Fibroblast of upper back skin (primary cell): ENCODE measurements at places on chromosomes 7 and 10.

GRCh38 chr10:1847361-1847760 lies 110.0 kb upstream of the ADARB2 start:
- DNase-seq: no peak

DNA sequence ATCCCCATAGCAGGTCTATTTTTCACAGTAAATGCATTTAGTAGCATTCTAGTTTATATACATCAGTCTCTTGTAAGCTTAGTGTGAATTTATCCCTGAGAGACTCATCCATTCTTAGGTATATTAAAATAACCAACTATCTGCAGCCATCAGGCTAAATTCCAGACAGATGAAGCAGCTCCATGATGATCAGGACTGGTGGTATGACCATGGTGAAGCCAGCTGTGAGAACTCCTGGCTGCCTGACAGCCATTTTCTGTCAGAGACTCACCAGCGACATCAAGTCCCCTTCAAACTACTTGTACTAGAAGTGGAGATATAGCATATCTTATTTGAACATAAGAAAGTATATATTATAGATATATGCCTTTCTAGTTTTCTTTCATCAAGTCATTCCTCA lies 70.3 kb upstream of the GSDME start:
- peak; percentile 79 for DNase-seq

- no peak for DNase-seq
These were observed 82.0 kb upstream of the GTF2IRD1 start for GRCh38 chr7:74371381-74372341.

DNA sequence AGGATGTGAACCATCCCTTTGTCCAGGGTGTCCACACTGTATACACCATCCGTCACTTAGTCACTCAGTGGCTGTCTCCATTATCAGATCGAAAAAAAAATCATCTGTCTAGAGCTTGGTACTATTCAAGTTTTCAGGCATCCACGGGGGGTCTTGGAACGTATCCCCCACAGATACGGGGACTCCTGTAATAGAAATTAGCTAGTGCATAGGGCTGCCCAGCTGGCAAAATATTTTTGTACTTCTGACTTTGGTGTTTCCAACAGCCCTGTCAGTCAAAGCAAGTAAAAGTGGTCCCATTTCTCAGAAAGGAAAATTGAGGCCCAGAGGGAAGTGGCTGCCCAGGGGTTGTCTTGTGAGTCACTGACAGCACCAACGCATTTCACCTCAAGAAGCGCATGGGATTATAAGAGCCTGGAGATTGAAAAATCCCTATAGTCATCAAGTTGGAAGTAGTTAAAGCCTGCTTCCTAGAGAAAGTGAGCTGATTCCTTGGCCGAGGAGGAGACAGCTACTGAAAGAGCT lies 52.1 kb upstream of the SLC29A3 start:
- DNase-seq: peak; percentile 46

DNA sequence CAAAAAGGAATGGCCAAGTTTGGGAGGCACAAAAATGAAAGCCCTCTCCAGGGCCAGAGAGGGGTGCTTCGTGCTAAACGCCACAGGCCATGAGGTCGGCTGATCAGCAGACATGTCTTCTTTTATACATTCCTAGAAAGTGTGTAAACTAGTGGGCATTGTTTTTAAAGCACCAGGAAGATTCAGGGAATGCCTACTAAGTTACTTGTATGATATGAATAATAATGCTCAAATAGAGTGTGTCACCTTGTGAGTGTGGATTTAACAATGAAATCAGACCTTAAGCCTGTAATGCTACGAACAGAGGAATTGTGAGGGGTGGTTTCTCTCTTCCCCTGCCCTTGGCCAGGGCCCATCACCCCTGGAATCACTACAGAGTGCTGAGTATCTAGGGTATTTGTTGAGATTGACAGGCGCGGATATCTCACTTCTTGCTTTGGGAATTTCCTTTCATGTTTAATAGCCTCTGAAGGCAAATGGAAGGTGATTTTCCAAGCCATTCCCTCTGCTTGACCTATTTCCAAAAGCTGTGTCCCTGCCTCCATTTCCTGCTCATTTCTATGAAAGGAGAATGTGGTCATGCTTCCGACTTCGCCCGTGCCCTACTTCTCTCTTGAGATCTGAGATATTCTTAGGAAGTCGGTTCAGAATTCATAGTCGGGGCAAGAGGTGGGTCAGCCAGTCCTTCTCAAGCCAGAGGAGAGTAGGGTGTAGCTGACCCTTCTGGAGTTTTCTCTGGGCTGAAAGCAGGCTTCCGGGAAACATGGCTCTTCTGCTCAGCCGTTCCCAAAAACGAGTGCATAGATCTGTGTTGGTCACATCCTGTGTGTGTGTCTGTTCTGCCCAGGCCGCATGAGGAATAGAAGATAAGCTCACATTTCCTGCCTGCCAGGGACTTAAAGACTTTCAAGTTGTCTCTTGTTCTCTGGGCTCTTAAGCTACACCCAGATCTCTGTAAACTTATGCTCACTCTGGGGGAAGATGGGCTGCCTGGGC lies 167.8 kb upstream of the ITGB1 start:
- no peak for DNase-seq

DNA sequence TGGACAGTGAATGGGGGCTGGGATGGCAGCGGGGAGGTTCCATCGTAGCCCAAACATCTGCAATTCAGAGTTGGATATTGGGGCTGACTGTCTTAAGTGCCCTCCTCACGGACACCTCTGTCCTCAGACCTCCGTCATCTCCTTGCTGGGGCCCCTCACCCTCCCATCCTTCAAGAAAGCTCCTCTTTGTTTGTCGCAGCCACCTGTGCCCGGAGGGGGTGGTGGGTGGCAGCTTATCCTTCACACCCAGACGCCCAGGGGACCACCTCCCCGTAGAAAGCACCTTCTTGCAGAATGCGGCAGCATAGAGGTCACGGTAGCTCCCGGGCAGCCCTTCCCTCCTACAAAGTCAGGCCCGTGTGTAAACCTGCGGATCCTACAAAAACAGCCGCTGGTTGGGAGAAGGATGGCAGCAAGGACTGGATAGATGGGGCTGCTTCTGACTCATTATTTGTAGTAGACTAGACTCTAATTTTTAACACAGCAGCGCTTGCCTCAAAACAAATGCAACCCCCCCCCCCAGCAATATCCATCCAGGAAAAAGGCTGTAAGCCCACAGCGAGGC lies 1.3 kb upstream of the PTPRN2 start:
- DNase-seq: no peak

- peak; percentile 81 for DNase-seq
These were observed 47.2 kb downstream of the DNAJC12 start for GRCh38 chr10:67790534-67791408.

DNA sequence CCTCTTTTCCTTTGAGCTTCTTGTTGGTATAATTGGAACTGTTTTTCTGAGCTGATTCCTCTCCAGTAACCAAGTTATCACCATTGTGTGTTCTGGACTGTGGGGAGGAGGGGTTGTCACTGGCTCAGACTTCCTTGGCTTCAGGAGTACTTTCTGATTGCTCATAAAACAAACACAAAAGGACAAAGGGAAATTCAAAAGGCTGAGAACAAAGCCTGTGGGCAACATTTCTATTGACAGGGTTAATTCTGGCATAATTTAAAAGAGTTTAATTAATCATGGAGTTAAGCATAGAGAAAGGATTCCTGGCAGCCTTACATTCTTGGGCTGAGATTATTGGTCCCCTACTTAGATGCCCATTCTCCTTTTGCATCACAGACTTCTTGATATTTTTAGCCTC lies 222.9 kb upstream of the KMT2E start:
- no peak for DNase-seq

DNA sequence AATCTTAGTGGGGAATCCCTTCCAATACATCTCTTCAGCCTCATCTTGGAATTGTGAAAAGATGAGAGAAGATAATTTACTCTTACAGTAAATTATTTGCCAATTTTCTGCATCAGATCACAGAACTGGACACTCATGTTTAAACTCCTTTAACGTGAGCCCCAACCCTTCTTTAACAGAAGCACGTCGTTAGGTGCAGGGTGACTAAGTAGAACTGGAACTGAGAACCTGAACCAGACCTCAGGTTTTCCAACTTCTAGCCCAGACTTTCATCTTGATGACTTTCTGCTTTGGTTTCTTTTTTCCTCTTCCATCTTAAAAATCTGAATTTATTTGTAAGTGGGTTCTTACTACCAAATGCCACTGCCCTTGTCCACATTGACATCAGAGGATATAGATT lies 57.2 kb upstream of the LYZL2 start:
- no peak for DNase-seq

- DNase-seq: no peak
These were observed 330.6 kb downstream of the MDFIC start for GRCh38 chr7:115252461-115252860.

DNA sequence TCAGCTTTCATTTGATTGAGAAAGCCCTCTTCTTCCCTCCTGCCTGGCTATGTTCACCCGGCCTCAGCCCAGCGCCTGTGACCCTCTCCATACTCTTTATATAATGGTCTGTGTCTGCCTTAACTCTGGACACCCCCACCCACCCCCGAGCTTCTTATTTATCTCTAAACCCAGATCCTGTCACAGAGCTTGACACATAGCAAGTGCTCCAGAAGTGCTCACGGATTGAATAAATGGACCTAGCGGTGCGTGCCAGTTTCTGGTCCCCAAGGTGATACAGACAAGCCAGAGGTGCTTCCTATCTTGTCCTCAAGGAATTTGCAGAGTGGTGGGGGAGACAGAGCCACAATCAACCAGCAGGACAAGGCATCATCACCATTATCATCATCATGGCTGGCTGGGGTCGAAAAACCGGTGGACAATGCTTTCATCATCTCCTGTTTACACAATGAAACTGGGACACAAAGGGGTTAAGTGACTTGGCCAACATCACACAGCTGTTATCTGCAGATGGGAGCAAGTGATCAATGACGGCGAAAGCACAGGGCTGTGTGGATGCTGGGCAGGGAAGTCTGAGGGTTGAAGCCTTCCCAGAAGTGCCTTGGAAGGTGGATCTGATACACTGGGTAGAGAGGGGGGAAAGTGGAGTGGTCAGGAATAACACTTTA lies 2.2 kb upstream of the LOXL4 start:
- no peak for DNase-seq

DNA sequence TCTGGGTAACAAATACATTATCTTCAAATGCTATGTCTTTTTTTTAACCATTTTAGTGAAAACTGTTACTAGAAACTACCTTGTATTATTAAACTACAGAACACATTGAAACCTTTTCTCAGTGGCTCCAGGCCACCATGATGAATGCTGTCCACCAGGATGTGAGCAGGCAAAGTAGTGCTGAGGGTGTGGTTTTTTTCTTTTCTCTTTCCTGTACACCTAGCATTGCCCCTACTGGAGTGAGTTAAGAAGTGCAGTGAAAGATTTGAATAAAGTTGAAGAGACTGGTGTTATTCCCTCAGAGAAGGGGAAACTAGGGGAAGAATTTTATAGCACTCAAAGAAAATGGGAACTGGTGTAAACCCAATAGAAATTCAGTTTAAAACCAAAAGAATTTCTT lies 120.0 kb upstream of the SAMD8 start:
- DNase-seq: no peak

DNA sequence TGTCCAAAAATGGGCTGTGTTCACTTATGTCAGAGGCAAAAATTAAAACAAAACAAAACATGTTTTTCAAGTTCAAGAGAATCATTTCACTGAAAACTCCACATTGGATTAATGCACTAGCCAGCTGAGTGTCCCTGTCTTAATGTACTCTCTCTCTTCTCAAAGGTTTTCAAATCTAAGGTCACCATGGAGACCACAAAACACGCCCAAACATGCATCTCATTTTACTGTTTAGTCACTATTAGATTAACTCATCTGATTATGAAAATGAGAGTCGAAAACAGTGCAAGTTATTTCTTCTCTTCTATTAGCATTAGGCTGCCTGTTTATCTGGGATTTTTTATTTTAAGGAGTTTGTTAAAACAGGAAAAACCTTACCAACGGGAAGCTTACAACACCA lies 70.8 kb upstream of the ASAH2 start:
- peak; percentile 40 for DNase-seq

DNA sequence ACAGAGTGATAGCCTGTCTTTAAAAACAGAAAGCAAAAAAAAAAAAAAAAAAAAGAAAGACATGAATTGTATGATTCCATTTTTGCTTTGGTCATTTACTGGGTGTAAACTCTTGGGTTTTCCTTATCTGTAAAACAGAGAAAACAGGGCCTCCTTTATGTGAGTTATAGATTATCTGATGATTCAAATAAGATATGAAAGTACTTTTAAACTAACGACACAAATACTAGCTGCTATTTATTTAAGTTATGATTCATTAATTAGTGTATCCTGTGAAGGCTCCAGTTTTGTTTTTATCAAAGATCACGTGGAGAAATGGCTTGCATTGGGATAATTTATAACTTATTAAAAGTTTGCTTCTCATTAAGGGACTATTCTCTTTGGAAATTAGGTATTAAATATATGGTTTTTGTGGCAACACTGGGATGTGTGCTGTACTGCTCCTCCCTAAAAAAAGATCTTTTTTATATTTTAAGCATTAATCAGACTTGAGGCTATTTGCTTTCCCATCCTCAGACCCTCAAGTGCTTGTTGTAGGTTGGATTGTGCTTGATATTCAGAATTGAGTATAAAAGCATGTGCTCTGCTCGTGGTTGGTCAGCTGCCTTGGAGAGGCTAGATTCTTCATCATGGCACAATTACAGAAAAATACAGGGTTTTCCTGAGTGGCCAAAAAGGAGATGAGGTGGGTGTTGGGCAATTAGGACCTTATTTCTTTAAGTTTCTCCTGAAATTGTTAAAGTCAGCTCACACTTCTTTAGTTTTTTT lies 39.9 kb downstream of the NRG3 start:
- no peak for DNase-seq

GRCh38 chr7:94061326-94061725 lies 57.2 kb upstream of the BET1 start:
- DNase-seq: peak; percentile 42

DNA sequence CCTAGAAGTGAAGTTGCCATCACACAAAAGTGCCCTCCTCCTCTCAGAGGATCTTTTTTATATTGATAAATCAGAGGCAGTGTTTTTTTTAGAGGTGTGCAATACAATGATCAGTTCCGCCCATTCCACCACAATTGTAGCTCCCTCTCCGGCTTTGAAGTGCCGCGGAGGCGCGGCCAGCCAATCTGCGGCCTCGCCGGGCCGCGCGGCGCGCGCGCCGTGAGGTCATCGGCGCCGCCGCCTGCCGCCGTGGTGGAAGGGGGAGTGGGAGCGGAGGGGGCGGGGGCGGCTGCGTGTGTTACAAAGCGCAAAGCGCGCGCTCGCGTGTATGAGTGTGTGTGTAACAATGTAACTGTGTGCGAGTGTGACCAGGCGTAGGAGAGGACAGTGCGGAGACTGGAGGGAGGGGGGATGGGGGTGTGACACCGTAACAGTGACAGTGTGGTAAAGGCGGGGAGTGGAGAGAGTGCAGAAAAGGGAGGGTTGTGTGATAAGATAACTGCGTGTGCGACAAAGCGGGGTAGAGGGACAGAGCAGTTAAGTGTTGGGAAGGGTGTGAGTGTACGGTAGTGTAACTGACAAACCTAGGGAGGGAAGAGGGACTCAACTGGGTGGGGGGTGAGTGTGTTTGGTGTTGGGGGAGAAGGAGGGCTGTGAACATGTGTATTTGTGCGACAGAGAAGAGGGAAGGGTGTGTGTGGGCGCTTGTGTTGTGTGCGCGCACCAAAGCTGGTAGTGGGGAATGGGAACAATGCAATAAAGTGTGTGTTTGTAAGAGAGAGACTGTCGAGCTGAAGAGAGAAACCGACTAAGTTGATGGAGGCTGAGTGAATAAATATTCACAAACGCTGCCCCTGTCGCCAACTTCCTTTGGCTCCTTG lies at the start of gene SP8:
Gene SP8 (minus strand): TSS at position 108 of the 881 bp plus-strand sequence. CDS start 88 bp downstream, at position 20.
- peak; percentile 8 for DNase-seq
